Left hindlimb (tissue), 1 donor: ENCODE measurements at places on chromosomes 13 and 19.

DNA sequence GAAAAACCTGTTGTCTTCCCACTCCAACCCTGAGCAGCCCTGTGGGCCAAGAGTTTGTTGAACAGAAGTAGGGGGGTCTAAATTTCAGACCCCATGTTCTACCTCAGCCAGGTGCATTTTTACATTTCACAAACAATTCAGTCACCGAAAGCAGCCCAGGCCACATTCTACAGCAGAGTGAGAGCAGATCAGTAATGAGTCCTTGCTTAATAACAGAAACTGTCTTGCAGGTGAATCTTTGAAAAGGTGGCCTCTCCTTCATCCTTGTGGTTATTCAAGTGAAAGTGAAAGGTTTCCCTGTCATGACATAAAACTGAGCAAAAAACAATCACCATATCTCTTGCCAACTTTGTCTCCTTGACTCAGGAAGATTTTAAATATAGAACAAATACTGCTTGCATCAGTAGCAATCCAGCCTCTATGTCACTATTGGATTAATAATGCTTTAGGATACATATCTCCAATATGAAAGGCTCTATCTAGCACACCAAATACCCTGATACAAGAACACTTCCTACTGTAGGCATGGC lies 670.2 kb downstream of the DIAPH3 start:
- no peak for DNase-seq

DNA sequence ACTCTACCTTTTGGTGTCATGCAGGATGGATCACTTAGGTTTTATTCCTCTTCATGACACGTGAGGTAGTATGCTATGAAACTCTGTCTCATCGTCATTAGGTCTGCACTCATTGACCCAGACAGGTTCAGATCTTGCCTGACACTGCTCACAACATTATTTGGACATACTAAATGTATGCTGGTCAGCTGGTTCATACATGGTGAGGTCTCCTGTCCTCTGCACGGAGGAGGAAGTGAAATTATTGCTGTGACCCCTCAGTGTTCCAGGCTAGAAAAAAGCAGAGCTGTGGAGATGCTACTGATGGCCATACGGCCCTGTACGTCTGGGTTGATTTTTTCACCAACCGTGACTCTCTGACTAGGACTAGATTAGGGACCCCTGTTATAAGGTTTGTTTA lies 35.8 kb downstream of the LATS2 start:
- no peak for DNase-seq

- DNase-seq, result no peak
These were observed 17.1 kb downstream of the RGL3 start for GRCh38 chr19:11401808-11402543.

DNA sequence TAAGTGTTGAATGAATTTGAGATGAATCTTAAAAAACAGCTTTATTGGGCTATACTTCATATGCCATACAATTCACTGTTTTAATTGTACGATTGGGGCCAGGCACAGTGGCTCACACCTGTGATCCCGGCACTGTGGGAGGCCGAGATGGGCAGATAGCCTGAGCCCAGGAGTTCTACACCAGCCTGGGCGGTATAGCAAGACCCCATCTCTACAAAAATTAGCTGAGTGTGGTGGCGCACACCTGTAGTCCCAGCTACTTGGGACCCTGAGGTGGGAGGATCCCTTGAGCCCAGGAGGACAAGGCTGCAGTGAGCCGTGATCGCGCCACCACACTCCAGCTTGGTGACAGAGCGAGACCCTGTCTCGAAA lies 10.3 kb downstream of the ARID3A start:
- no peak for DNase-seq

DNA sequence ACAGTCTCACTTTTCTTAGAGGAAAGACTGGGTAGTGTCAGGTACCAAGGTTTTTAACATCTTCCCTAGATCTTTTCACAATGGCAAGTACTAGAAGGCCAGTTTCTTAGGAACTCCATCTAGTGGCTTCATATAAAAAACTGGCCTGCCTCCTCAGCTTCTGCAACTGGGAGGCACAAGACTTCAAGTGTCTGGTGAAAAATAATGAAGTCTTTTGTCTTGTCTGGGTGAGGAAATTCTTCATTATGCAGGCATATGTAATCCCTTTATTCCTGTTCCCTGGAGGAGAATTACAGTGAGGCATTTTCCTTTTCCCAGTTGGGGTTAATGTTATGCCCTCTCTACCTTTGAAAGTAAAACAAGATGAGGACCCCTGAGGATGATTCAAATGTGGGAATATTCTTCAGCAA lies 300.5 kb downstream of the NALCN start:
- no peak for DNase-seq

- DNase-seq, result no peak
These were observed 292.6 kb downstream of the TDRD3 start for GRCh38 chr13:60689571-60689970.

GRCh38 chr13:74134777-74135325 lies 647 bp upstream of the KLF12 start:
- no peak for DNase-seq

GRCh38 chr19:34900245-34900644 lies 26.5 kb upstream of the ZNF30 start:
- DNase-seq, result no peak

DNA sequence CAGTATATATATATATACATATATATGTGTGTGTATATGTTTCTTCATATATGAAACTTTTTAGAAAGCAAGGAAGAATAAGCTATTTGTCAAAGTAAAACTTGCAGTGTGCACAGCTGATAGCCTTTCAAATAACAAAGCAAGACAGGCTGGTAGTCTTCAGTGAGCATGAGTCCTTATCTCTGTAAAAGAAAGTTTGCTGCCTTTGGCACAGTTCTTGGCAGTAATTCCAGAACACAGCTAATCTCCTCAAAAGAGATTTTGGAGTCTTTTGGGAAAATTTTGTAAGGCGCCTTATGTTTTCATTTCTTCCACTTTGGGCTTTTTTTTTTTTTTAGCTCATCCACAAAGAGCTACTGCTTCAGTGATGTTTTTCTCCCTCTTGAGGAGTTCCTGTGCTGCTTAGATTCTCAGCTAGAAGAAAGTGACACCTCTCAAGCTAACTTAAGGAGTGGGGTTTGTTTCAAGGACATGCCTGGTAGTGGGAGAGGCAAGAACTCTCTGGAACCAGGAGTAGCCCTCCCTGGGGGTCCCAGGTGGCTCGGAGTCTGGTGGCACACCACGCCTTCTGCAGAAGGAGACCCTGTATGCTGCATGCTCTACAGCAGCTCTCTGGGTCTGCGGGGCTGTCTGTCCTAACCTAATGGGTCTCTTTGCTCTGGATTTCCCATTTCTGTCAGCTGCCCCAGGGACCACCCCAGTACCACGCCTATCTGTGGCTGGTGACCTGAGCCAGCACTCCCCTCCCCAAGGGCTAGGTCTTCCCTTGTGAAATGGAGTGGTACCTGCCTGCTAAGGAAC lies 58.8 kb downstream of the TNFRSF19 start:
- DNase-seq, result no peak

- no peak for DNase-seq
These were observed 5.0 kb upstream of the KLK8 start for GRCh38 chr19:51006406-51006805.

DNA sequence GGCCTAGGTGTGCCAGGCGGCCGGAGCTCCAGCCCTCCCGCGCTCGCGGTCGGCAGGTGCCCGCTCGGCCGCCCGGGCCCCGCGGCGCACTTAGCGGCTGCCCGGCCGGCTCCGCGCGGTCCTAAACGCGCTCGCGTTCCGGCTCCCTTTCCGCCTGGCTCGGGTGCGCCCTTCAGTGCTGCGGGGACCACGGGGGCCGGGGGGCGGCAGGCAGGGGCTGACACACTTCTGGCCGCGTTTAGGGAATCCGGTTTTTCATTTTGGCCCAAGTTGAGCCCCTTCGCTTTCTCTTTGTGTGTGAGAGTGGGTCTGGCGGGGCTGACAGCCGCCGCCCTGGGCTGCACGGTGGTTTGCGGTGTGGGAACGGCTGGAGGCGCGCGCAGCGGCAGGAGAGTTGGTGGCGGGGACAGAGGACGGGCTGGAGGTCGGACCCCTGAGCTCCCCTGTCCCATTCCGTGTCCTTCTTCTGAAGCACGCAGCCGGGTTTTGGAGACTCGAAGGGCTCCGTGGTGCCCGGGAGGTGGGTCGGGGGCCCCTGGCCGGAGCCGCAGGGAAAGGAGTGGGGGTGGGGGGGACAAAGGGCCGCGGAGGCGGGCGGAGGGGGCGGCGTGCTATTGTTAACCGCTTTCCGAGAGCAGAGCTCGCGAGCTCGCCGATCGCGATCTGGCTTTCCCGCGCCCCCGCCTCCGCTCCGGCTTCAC lies 3.1 kb downstream of the FGF9 start:
- peak; percentile 49 for DNase-seq

- DNase-seq, result no peak
These were observed 294.5 kb upstream of the NBEA start for GRCh38 chr13:34647379-34648150.

- no peak for DNase-seq
These were observed 819.9 kb downstream of the OLFM4 start for GRCh38 chr13:53848366-53848961.

GRCh38 chr19:41888926-41889325 lies 5.9 kb downstream of the ARHGEF1 start:
- DNase-seq, result no peak

DNA sequence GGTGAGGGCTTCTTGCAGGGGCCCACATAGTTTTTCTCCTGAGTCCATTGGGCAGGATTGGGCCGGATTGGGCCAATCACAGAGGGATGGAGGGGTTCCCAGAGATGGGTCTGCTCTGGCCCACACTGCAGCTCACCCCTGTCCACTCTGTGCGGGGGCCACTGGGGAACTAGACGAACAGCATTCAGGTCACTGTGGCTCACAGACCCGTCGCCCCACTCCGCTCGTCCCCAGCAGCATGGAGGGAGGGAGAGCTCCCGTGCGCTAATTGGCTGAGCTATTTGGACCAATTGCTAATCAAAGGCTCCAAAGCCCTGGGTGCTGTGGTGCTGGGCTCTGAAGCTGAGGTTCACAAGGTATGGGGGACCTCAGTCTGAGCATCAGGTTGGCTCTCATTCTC lies 11.3 kb downstream of the NACC1 start:
- no peak for DNase-seq

- no peak for DNase-seq
These were observed 54.2 kb downstream of the CCNE1 start for GRCh38 chr19:29866011-29866410.

DNA sequence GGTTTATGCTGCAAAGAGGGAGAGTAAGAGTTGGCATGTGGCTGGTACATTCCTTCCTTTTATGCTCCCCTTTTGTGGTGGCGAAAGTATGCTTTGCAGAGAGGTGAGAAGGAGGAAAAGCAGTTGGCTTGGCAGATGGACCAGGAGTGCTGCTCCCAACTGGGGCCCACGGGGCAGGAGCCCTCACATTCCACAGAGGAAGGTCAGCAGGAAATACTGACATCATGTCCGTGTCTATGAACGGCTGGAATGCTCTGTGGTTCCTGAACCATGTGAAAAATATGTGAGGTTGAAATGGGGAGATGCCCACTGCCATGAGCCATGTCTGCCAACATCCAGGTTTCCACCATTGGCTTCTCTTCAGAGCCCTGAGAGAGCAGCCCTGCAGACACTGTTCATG lies 33.3 kb upstream of the GAS6 start:
- DNase-seq, result no peak

GRCh38 chr13:112835344-112835743 lies 133.7 kb upstream of the MCF2L start:
- DNase-seq, result no peak

DNA sequence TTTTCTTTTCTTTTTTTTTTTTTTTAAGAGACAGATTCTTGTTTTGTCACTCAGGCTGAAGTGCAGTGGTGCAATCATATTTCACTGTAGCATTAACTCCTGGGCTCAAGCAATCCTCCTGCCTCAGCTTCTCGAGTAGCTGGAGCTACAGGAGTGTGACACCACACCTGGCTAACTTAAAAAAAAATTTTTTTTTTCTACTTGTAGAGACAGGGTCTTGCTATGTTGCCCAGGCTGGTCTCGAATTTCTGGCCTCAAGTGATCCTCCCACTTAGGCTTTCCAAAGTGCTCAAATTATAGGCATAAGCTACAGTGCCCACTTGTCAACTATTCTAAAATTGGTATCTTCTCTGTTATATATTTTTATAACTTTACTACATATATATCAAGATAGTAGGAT lies 6.6 kb downstream of the ELF1 start:
- no peak for DNase-seq

- DNase-seq, result no peak
These were observed 15.4 kb upstream of the KPTN start for GRCh38 chr19:47499371-47499770.

- DNase-seq, result no peak
These were observed 890.1 kb upstream of the PCDH20 start for GRCh38 chr13:62305756-62306155.

GRCh38 chr13:74841123-74841522 lies 640.8 kb downstream of the TBC1D4 start:
- DNase-seq, result no peak
